HEK293T (cell line): ENCODE measurements at places on chromosomes 3 and 15.

GRCh38 chr3:196868297-196868661 is 559 bp downstream of the SENP5 start:
- peak; percentile 29 for DNase-seq

DNA sequence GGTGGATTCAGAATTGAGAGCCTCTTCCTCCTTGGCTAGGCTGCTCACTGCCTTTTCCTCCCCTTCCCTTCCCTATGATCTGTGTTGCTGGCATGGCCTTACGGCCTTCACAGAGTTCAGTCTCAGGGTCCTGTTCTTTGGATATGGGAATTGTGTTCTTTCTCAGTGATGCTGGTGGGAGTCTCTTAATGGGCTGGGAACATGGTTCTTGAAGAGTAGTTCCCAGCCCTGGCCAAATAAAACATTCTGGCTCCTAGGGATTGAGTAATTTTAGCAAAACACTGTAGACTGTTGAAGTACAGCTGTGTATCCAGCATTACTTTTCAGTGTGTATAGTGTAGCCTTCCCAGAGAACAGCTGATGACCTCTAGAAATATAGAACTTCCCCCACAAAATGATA is 22.6 kb upstream of the FILIP1L start:
- no peak for DNase-seq

DNA sequence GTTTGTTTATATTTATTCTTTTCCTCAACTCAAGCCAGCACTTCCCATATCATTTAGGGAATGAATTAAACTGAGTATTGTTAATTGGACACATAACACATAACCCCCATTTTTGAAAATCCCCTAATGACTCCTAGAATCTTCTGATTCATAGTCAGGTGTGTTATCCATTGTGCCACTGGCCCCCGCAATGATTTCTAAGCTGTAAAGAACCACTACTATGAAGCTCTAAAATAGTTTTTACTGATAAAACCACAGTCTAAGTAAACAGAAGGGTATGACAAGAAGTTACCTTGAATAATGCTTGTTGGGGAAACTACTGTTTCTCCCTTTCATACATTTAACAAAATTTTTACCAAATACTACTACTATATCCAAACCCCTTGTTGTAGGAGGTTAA is 22.3 kb upstream of the SLC12A8 start:
- no peak for DNase-seq

GRCh38 chr15:100596792-100597191 is 5.2 kb downstream of the LINS1 start:
- no peak for DNase-seq

DNA sequence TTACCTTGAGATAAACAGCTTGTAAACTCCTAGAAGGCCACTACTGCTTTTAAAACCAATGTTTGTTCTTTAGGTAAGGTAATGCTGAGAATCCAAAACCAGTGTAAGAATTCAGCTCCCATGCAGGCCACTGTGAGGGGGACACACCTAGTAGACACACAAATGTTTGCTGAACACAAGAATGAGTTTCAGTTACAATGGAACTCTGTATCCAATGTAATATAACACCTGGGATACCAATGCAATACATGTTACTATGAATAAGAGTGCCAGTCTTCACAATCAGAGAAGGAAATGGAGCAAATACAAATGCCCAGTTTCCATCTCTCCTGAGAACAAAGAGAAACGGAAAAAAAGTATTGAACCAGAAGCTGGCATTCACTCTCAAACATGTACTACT is 65.9 kb downstream of the IGF2BP2 start:
- no peak for DNase-seq

GRCh38 chr15:70385052-70385451 is 287.3 kb upstream of the TLE3 start:
- no peak for DNase-seq

- DNase-seq, result no peak
These were observed 7.9 kb upstream of the BCL2A1 start for GRCh38 chr15:79978655-79979514.

GRCh38 chr3:57910990-57911389 is 97.2 kb upstream of the FLNB start:
- DNase-seq, result no peak

DNA sequence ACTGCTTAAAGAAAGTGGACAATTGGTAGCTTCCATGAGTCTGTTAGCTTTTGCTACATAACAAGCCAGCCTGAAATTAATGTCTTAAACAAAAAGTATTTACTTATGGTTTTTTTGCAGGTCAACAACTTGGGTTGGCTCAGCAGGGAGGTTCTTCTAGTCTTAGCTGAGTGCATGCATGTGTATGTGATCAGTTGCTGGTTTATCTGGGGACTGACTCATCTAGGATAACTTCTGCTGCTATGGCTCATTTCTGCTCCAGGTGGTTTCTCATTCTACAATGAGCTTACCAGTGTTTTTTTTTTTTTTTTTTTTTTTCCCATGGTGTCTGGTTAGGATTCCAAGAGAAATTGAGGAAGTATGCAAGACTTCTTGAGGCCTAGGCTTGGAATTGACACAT is 244.7 kb downstream of the NSUN3 start:
- DNase-seq, result no peak

GRCh38 chr3:155739154-155739553 is 5.7 kb downstream of the PLCH1 start:
- no peak for DNase-seq

DNA sequence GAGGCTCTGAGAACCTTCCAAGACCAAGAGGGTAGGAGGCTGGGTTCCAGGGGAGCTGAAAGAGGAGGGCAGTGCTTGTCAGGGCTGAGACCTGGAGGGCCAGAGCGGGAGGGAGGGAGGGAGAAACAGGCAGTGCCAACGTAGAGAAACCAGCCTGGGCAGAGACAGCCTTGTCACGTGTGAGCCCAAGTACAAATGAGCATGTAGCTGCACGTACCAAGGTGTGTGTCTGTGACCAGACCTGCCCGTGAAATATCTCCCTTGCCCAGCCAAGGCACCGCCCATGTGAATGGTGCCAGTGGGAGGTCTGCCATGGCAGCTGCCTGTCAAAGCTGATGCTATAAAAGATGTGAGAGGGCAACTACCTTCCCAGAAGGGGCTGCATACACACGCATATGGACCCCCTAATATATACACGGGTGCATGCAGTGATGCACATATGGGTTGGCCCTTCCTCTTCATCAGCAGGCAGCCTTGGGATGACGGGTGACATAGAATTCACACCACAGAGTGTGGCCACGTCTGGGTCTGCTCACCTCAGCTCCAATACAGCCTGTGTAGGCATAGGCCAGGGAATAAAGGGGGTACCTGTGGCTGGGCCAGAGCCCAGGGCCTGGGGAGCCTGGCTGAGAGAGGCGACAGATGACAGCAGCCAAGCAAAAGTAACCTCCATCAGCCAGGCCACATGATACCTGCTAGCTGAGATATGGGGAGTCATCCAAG is 7.8 kb upstream of the CTDSPL start:
- DNase-seq, result no peak

- DNase-seq, result no peak
These were observed 118.5 kb downstream of the MFSD1 start for GRCh38 chr3:158920371-158920770.

- DNase-seq, result peak; percentile 59
These were observed 773.4 kb downstream of the ROBO1 start for GRCh38 chr3:78994174-78995027.

GRCh38 chr3:89179355-89180001 is 72.1 kb downstream of the EPHA3 start:
- peak; percentile 31 for DNase-seq

DNA sequence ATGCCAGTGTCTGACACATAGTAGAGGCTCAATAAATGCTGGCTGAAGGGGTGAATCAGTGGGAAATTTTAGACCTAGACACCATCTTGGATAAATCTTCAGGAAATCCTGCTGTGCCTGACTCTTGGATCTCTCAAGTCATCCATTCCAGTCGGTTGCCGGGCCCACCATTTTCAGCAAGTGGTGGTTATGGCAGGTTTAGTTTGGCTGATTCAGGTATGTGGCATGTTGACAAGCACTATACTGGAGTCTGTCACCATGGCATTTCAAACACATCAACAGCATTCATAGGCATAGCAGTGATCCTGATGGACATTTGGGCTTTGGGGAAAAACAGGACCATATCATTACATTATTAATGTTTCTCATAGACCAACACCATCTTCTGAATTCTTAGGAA is 25.7 kb upstream of the APH1B start:
- no peak for DNase-seq

GRCh38 chr3:9009976-9010545 is 46.8 kb upstream of the RAD18 start:
- DNase-seq, result no peak

DNA sequence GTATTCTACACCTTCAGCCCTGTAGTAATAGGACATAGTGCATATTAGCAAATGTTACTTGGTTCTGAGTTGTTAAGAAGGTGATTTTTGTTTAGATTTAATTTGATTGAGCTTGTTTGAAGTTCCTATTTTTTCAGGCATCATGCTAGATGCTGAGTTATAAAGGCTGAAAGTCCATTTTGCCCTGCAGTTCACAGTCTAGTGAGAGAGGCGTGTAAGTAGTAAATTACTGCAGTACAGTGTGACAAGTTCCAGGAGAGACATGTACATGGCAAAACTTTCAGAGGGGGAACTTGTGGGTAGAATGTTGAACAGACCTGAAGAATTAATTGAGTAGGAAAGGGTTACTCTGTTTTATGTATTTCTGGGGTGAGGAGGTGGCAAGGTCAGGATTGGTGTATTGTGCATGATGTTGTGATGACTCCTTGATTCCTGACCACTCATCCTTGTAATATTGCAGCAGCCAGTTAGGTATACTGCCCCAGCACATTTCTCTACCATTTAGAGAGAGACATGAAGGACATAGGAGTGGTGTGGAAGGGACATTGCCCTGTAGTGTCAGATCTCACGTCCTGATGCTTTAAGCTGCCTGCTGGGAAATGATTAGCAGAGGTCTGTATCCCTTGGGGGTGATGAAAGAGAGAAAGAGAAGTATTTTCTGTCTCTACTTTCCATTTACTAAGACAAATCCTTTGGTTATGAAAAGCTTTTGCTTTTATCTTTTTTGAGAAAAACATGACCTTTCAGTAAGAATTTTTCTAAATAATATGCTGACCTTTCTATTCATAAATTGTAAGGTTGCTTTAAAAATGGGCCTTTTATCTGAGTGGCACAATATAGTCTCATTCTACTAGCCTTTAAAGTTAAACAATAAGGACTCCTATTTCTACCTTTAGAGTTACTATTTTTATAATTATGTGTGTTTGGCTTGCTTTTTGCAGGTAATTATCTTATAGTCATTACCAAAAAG is 16.9 kb downstream of the SACM1L start:
- no peak for DNase-seq

DNA sequence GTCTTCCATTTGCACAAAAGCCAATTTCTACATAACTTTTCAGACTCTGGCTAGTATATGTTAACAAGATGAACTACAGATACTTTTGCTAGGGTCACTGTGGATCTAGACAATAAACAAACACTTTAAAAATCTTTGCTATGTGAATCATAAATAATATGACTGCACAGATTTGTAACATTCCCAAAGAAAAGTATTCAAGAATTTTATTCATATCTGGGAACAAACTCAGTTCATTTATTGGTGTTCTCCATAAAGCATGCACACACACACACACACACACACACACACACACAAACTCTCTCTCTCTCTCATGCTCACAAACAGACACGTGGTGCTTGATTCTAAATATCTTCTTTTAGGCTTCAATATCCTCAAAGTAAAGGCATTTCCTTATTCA is 18.8 kb upstream of the THRB start:
- no peak for DNase-seq

- DNase-seq, result no peak
These were observed 532.7 kb downstream of the NLGN1 start for GRCh38 chr3:173930251-173930650.

GRCh38 chr3:43608751-43609150 is 13.1 kb downstream of the ANO10 start:
- no peak for DNase-seq

- DNase-seq, result no peak
These were observed 1.4 kb upstream of the CLEC3B start for GRCh38 chr3:45024542-45025255.

DNA sequence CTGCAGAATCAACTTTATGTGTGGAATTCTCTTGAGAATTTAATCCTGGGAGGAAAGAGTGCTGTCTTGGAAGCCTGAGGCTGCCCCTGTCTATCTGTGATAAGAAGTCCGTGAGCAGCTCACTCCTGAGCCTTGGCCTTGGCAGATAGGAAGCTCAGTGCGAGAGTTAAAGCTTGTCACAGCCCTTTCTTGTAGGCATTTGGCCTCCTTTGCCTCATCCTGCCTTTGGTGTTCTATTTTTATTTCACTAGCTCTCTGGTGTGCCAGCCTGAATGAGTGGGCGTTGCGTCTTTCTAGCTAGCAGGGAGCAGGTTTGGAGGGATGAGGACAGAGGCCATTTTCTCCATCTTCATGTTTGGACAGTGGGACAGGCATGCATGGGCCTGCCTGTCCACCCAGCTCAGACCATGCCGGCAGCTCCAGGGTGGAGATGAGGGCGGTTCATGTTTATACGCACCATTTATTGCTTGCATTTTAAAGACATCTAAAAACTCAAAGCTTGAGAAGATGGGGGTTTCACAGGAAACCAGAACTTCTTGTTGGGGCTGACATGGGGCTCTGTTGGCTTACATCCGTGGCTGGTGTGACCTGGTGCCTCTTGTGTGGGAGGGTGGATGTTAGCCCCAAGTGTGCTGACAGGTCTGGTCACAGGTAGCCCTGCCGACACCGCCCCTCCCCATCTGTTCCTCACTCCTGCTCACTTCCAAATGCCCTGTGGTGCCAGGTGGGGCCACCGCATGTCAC is 29.8 kb downstream of the IRAK2 start:
- DNase-seq, result no peak

- DNase-seq, result no peak
These were observed 171.5 kb downstream of the RPLP1 start for GRCh38 chr15:69624155-69624520.

GRCh38 chr15:31252171-31252785 is 74.4 kb upstream of the KLF13 start:
- no peak for DNase-seq

- no peak for DNase-seq
These were observed 2.1 kb upstream of the CNBP start for GRCh38 chr3:129185783-129186182.

GRCh38 chr3:153952091-153952490 is 169.1 kb upstream of the ARHGEF26 start:
- no peak for DNase-seq

GRCh38 chr15:56815247-56815646 is 81.9 kb upstream of the ZNF280D start:
- DNase-seq, result no peak

DNA sequence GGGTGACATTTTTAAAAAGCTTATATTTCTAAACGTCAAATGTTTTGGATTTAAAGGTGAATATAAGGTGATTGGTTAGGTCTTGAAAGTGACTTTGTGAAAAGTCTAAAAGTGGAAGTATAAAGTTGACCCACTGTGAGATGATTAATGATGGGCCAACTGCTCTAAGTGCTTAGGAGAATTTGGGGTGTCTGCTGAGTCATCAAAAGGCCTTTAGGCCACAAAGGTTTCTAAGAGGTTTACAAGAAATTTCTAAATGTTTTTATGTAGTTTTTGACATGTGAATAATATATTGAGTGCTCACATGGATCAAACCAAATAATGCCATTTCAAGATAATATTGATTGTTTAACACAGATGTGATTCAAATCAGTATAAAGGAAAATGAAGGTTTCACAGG is 39.2 kb upstream of the SLC2A2 start:
- no peak for DNase-seq

GRCh38 chr3:104546301-104546700 is 820.4 kb upstream of the ALCAM start:
- no peak for DNase-seq
